ENCODE measurements at places on chromosomes 16 and 17.
A peak's percentile ranks its signal among the peaks of the same experiment; 100 is the strongest.

- no peak for DNase-seq
Observed at GRCh38 chr17:77433385-77434135, 292.8 kb downstream of the SEC14L1 start.

DNA sequence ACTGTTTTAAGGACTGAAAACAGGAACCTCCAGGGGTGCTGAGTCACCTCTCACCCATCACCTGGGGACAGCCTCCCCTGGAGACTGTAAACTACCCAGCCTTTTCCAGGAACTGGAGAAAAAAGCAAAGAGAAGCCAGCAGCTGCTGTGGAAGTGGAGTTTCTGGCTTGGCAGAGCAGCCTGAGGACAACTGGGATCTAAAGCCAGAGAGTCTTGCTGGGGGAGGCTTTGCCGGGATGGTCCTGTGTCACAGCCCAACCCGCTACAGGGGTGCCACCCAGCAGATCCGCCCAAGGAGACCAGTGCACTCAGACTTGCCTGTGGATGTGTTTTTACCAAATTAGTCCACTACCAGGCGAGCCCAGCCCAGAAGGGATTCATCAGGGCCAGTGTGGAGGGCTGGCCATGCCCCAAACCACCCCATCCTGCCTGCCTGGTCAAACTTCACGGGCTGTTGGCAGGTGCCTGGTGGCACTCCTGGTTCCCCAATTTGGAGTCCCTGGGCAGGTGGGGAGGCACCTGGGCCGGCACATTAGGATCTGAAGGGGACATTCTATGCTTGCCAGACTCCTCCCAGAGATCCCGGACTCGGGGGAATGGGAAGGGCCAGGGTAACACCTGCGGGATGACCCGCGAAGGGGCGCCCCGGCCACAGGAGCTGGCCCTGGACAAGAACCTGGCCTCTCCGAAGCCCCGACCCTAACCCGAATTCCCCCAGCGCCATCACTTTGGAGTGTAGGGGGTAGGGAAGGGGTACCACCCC lies 771 bp downstream of the MSRB1 start:
- no peak for DNase-seq

DNA sequence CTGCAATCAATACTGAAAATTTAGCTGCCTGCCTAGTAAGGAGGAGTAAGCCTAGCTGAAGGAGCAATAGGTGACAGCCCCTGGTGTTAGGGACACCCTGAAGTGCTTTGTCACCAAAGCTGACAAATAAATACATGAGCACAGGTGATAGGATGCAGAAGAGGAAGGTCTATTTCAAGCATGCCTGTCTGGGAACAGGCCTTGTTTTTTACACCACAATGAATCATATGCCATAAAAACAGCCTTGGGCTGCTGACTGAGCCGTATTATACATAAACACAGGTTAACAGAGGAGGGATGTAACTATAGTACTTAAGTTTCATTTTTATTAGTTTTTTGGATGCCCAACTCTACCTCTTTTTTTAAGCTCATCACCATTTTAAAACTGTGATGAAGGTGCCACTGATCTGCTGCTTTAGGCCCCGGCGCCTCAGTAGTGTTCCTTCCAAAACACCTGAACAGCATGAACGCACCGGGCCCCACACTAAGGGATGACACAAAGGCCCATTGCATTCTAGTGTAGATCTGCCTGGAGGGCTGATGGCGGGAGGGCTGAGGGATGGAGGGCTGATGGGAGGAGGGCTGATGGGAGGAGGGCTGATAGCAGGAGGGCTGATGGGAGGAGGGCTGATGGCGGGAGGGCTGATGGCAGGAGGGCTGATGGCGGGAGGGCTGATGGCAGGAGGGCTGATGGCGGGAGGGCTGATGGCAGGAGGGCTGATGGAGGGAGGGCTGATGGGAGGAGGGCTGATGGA lies 150.3 kb downstream of the AATF start:
- DNase-seq = no peak

- DNase-seq = no peak
Observed at GRCh38 chr16:21628772-21629171, 23.6 kb downstream of the IGSF6 start.

GRCh38 chr17:19645734-19646201 lies 2.8 kb upstream of the ALDH3A2 start:
- DNase-seq = no peak

GRCh38 chr16:69532641-69533455 lies 32.9 kb upstream of the NFAT5 start:
- DNase-seq = no peak

GRCh38 chr16:66741169-66741900 lies 10.1 kb downstream of the DYNC1LI2 start:
- peak; percentile 68 for DNase-seq

GRCh38 chr17:49926886-49927285 lies 42.1 kb upstream of the DLX4 start:
- no peak for DNase-seq

DNA sequence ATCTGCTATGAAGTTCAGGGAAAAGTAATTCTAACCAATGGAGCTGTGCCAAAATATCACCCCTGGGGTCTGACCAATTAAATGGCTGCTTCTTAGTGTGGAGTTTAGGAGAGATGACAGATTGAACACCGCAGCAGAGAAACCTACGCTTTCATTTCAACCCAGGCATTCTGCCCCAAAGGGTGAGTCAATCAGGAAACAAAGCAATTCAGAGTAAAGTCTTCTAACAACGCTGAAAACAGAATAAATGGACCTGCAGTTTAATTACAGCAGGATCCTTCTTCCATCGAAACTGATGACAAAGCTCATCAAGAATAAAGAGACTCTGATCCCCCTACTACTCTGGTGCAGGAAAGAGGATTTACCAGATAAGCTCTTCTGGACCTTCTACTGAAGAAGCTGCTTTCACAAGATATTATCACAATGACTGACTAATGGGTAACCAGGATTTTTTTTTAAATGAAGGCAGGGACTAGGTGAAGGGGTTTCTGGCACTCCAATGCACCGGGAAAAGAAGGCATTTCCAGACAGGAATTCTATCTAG lies 16.7 kb downstream of the RFFL start:
- peak; percentile 26 for DNase-seq

DNA sequence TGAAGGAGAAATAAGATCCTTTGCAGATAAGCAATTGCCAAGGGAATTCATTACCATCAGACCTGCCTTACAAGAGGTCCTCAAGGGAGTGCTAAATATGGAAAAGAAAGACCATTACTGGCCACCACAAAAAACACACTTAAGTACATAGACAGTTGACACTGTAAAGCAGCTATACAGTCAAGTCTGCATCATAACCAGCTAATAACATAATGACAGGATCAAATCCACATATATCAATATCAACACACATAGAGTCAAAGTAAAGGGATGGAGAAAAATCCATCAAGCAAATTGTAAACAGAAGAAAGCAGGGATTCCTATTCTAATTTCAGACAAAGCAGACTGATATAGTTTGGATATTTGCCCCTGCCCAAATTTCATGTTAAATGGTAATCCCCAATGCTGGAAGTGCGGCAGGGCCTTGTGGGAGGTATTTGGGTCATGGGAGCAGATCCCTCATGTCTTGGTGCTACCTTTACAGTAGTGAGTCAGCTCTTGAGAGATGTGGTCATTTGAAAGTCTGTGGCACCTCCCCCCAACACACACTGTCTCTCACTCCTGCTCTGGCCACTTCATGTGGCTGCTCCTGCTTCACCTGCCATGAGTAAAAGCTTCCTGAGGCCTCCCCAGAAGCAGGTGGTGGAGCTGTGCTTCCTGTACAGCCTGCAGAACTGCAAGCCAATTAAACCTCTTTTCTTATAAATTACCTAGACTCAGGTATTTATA lies 32.8 kb downstream of the TANC2 start:
- DNase-seq = no peak

- DNase-seq = no peak
Observed at GRCh38 chr17:37088913-37089312, 140.2 kb downstream of the AATF start.

DNA sequence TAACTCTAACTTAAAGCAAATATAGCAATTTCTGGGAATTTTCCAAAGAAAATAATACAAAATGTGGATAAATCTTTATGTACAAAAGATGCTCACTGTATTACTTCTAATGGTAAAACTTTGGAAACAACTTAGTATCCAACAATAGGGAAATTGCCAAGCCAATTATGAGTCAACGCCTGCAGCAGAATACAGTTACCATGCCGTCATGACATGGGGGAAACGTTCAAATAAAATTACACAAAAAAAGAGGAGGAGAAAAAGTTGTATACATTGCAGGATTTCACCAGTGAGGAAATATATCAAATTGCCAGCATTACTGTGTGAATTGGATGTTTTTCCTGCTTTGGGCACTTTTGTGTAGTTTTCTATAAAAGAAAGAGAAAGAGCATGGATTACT lies 469.6 kb downstream of the SOX9 start:
- no peak for DNase-seq

GRCh38 chr17:83013779-83014117 lies 65.7 kb upstream of the METRNL start:
- no peak for DNase-seq

DNA sequence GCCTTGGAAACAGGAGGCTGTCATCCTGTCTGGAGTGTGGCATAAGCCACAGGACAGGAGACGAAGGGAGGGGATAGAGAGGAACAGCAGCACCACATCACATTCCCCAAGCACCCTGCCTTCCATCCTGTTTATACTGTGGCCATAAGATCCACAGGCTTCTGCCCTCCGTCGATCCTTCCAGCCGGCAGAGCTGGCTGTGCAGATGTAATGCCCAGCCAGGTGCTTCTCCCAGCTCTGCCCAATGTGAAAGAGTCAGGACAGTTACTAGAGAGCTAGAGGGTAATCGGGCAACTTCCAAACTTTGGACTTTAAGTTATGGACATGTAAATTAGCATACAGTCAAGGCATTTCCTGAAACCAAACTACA lies 368.4 kb downstream of the SOX9 start:
- no peak for DNase-seq

- DNase-seq = no peak
Observed at GRCh38 chr17:35094902-35095301, 24.8 kb downstream of the RAD51D start.

GRCh38 chr16:24921229-24921628 lies 75.5 kb downstream of the SLC5A11 start:
- DNase-seq = no peak

GRCh38 chr17:73240561-73240960 lies 21.1 kb downstream of the CPSF4L start:
- no peak for DNase-seq

GRCh38 chr17:62898239-62898864 lies 67.7 kb upstream of the TANC2 start:
- DNase-seq = no peak

- DNase-seq = no peak
Observed at GRCh38 chr17:48494335-48494734, 36.5 kb downstream of the HOXB1 start.

- peak; percentile 95 for DNase-seq
Observed at GRCh38 chr16:23408823-23409298, 44.1 kb downstream of the COG7 start.

- DNase-seq = no peak
Observed at GRCh38 chr17:68694791-68695485, 93.8 kb upstream of the FAM20A start.

GRCh38 chr16:48287239-48287638 lies 39.9 kb upstream of the ABCC11 start:
- DNase-seq = no peak

GRCh38 chr17:82560802-82561428 lies 41.4 kb downstream of the FOXK2 start:
- DNase-seq = no peak

- DNase-seq = no peak
Observed at GRCh38 chr17:56121191-56122051, 31.9 kb upstream of the ANKFN1 start.

DNA sequence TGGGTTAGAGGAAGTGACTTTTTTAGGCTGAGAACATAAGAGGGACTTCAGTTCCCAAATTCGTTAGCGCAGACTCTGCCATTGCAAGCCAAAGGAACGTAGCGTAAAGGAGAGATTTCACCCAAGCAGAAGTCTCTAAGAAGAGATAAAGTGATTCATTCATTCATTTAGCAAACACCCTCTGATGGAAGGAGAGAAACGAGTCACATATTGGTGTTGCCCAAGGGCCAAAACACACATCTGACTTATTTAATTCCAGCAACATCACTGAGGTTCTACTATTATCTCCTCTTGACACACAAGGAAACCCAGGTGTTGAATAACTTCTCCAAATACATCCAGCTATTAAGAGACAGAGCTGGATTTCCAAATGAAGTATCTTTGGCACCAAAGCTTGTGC lies 85.7 kb upstream of the CACNG3 start:
- DNase-seq = no peak

DNA sequence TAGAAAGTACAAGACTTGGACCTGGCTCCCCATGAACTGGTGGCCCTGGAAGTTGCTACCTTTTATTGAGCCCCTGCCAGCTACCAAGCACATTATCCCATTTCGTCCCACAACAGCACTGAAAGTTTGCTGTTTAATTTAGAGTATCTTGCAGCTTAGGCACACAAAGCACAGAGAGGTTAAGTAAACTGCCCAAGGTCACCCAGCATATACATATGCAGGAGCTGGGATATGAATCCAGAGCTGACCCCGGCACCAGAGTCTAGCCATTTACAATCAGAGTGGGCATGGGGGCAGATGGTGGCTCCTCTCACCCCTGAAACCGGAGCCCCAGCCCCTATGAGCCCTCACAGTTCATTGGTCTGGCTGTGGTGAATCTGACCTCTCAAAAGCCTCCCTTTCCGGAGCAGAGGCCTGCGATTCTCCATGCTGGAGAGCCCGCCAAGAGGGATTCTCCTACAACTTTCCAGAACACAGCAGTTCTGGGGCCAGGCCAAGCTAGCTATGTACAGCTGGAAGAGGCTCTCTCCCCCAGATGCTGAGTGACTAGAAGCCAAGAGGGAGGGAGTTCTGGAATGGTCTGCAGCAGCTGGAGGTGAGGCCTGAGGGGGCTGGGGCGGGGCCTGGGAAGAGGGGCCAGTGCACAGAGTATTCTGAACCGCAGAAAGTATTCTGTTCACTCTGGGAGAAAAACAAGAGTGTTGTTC lies 58.3 kb downstream of the SREBF1 start:
- DNase-seq = no peak

DNA sequence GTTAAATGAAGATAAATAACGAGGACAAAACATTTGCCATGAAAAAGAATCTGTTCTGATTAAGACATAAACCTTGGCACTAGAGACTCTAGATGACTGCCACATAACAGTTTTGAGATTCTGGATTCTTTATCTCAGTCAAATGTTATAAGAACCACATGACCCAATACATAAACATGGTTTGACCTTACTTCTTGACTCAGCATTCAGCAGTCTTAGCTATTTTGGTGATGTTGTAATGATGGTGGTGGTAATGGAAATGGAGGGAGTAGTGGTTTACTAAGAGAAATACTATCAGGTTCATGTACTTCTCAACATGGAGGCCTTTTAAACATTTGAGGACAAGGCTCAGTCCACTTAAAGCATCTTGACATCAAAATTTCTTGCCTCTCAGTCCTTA lies 925.4 kb downstream of the CDH11 start:
- no peak for DNase-seq

- no peak for DNase-seq
Observed at GRCh38 chr17:13410874-13411273, 190.9 kb downstream of the HS3ST3A1 start.

Measured in NCI-H446 treated with DMSO at 0.1 percent for 48 hours (cell line).